ENCODE measurements at places on chromosomes 2 and 18.

- DNase-seq: no peak
Measured at GRCh38 chr18:26429535-26430226, 118.7 kb downstream of the KCTD1 start.

DNA sequence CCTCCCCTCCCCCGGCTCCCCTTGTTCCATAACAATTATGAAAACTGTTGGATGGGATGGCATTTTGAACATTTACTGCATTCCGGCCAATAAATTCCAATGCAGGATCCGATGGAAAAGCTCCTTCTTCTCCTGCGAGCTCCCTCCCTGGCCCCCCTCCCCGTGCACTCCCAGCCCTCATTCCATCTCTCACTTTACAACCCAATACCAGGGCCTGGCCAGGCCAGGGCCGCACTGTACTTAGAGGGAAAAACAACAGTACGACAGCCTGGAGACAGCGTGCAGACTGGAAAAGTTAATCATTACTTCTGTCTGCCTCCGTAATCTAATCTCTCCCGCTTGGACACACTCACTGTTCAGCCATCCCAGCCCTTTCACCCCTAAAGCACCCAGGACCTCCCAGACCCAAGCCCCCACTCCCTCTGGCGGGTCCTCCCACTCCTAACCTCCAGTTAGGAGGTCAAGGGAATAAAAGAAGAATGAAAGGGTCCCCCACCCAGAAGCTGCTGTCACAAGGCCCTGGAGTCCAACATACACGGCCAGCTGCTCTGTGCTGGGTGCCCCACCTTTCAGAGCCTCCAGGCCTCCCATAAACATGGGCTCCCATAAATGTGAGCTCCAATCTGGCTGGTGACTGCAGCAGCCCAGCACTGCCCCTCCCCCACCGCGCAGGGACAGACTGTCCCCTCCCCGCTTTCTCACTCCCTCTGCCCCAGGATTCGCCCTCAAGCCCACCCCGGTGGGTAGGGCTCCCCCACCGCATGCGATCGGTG, 20.6 kb downstream of the SMAD7 start:
- DNase-seq: no peak

DNA sequence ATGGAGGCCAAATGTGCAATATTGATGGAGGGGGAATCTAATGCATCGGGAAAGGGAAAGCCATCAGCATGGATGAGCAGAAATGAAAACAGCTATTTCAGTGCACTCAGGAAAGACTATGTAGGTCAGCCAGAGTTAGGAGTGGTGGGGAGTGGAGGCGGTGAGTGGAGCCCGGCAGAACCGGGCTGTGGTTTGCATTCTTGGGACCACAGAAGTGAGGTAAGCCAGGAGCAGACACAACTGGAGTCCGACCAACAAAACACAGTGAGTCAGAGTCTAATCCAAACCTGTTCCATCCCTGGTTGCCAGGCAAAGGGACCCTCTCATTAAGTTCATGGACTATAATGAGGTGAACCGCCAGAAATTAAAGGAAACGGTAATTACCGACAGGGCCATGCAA, 61.1 kb upstream of the RAB12 start:
- no peak for DNase-seq

GRCh38 chr2:126971481-126972278, 73.0 kb downstream of the TEX51 start:
- peak; percentile 83 for DNase-seq

DNA sequence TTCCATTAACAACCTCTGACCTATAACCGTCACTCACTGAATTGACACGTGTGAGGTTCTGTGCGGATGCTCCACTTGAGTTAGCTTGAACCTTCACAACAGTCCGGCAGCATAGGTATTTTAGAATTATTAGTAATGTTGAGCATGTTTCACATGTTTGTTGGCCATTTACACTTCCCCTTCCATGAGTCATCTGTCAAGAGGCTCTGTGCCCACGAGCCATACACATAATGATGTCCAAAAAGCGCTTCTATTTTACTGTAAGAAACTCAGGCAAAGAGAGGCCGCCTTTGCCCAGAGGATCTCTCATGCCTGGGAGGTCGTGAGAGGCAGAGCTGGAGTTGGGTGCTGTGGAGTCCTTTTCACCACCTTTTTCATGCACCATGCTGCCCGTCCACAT, 28.9 kb upstream of the TMEM214 start:
- no peak for DNase-seq

DNA sequence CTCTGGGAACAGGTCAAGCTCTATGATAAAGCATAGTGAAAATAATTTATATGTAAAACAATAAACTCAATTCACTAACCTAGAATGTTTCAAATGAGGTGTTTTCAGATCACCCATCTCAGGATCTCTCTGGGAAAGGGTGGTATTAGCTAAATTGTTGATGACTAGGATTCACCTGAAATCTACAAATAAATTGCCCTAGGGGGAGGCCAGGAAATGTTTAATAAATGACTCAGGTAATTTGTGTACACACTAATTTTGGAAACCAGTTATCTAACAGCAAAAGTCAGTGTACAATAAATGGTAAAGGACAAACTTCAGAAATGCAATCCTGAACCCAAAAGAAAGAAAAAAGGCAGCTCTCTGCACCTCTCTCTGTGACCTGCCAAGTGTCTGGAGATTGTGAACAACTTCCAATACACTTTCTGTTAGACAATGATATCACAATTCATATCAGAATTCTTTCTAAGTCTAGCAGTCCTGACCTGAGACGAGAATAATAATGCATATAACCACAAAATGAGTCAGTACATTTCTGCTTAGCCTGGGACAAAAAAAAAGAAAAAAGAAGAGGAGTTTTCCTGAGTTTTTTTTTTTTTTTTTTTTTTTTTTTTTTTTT, 760.0 kb downstream of the EPHA4 start:
- no peak for DNase-seq

DNA sequence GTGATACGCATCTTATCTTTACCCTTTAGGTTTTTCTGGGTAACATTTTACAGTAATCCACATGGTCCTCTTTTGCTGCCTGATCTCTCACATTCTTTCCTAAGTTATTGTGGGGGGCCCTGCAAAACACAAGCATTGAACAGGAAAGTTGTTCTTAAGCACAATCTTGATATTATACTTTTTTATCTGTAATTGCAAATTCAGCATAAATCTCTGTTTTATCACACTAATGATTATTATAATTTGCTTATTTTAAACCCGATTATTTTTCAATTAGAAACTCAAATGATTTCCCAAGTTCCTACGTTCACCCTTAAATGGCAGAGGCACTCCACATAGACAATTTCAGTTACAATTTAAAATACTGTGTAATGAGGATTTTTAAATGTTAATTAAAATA, 386.0 kb upstream of the GYPC start:
- no peak for DNase-seq

- no peak for DNase-seq
Measured at GRCh38 chr2:118668431-118669424, 178.7 kb downstream of the EN1 start.

- DNase-seq: peak; percentile 2
Measured at GRCh38 chr2:145592361-145592760, 1072.4 kb upstream of the ZEB2 start.

- no peak for DNase-seq
Measured at GRCh38 chr18:63067939-63068338, 251.6 kb downstream of the BCL2 start.

- no peak for DNase-seq
Measured at GRCh38 chr2:28982381-28982950, 1.4 kb downstream of the TOGARAM2 start.

GRCh38 chr18:32049393-32050171, 31.0 kb downstream of the RNF125 start:
- DNase-seq: no peak

- DNase-seq: peak; percentile 13
Measured at GRCh38 chr2:182906454-182906853, 40.0 kb upstream of the FRZB start.

- no peak for DNase-seq
Measured at GRCh38 chr18:27950648-27951228, 226.2 kb downstream of the CDH2 start.

DNA sequence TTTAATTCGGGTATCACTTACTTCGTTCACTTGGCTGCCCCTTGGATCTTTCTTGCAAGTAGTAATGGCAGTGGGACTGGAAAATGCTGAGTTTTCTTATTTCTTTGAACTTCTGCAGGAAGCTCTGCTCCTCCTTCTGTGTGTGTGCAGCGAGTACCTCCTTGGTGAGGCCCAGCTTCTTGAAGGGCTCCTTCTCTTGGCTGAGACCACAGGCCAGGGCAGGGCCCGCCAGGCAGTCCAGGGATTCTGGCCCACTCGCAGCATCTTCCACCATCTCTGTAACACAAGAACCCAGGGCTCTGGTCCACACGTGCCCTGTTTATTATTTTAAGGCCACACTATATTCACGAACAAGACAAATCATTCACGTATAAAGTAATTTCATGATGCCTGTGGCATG, 15.8 kb upstream of the HES6 start:
- DNase-seq: no peak

GRCh38 chr2:217899231-217900009, 103.4 kb downstream of the TNS1 start:
- DNase-seq: peak; percentile 61

- no peak for DNase-seq
Measured at GRCh38 chr2:98924910-98925309, 11.1 kb downstream of the CRACDL start.

DNA sequence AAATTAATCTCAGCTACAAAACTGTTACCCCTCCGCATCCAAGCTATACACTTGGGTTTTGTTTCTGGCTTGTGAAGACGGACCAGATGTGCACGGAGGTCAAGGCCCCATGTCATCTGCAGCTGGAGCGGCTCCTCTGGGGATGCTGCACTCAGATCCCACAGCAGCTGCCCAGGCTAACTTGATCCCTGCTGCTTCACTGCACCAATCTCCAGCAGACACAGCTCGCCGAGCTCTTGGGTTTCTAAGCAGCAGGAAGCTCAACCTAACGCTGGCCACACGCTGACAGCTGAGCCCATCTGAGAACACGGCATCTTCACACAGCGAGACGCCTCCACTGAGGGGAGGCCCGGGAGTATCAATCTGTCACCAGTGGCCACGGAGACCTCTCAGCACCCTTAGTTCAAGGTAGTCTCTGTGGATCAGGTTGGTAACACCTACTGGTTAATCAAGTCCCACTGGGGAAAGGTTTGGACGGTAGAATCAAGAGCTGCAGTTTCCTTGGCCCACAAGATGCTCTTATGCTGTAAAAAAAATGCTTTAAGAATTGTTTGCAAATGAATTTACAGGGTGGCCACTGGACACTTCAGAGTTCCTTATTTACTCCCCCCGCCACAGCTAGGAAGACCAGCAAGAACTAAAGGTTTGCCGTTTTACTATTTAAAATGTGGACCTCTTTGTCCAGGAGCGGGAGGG, 67.5 kb downstream of the EMILIN2 start:
- no peak for DNase-seq

DNA sequence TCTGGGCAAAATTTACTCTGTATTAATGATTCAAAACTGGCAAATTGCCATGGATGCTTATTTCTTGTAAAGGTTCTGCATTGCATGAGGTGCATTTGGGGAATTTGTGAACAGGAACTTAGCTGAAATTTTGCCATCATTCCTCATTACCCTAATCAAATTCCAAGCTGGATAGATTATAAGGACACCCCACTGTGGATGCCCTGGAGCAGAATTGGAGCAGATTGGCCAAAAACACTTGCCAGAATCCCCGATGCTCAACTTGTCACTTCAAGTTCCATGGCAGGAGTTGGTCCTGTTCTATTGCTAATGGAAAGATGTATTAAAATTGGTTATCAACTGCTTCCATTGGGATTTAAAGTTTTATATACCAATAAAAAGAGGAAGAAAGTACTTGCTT, 237.9 kb downstream of the CCDC102B start:
- no peak for DNase-seq

GRCh38 chr2:73386342-73386868, 769 bp downstream of the ALMS1 start:
- no peak for DNase-seq

DNA sequence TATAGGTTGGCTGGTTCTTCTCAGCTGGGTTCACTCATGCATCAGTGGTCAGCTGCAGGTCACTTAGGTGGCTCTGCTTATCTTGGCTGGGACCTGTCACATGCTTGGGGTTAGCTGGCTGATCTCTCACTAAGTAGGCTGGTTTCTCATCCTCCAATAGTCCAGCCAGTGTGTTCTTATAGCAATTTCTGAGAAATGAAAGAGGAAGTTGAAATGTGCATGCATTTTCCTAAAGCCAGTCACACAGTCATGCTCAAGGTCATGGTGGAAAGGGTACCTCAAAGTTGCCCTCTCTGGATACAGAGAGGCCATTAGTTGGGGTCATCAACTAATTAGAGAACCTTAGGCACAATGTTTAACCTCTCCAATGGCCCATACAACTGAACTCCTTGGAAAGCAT, 64.4 kb downstream of the KLHL29 start:
- DNase-seq: peak; percentile 43

GRCh38 chr2:49978341-49978740, 824.0 kb upstream of the FSHR start:
- DNase-seq: no peak

GRCh38 chr2:96715658-96716057, 24.2 kb downstream of the LMAN2L start:
- DNase-seq: no peak

- DNase-seq: peak; percentile 90
Measured at GRCh38 chr2:232444409-232445148, 11.4 kb upstream of the ALPI start.

DNA sequence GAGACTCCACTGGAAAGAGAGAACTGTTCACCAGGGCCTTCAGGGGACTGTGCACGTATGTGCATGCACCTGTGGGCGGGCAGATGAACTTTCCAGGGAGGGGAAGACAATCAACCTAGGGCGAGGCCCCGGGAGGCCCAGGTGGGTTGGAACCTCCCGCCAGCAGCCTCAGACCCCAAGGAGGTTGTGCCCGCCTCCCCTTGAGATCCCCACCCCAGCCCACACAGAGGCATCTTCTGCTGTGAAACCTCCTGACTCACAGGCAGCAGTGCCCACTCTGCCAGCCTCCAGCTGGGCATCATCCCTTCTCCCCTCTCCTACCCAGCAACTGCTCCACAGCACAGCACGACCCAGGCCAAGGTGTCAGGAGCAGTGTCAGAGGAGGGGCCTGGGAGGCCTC, 54.4 kb downstream of the FAM178B start:
- no peak for DNase-seq

DNA sequence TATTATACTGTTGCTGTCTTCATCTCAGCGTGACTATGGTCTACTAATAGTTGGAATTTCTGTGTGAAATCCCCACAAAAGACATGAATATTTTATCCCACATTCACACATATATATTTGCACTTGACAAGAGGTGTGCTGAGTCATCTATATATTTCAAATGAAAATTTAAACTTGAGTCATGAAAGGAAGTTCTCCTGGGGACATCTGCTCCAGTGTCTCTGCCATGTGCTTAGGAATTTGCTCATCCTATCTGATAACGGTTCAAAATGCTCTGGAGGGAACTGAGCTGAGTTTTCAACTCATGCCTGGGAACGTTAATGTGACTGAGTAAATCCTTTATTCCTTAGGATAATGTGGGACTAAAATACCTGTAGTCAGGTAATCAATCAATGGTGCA, 326.2 kb upstream of the MEX3C start:
- no peak for DNase-seq

Data from NAMALWA (cell line).